ENCODE measurements at places on chromosomes 16 and 17. TPM values are rescaled to one million over a fixed set of nuclear protein-coding genes. Genes with fewer than 3 reads are reported as not detected.

- no peak for DNase-seq
Measured at GRCh38 chr17:38898812-38899348, 26.5 kb upstream of the LASP1NB start.

DNA sequence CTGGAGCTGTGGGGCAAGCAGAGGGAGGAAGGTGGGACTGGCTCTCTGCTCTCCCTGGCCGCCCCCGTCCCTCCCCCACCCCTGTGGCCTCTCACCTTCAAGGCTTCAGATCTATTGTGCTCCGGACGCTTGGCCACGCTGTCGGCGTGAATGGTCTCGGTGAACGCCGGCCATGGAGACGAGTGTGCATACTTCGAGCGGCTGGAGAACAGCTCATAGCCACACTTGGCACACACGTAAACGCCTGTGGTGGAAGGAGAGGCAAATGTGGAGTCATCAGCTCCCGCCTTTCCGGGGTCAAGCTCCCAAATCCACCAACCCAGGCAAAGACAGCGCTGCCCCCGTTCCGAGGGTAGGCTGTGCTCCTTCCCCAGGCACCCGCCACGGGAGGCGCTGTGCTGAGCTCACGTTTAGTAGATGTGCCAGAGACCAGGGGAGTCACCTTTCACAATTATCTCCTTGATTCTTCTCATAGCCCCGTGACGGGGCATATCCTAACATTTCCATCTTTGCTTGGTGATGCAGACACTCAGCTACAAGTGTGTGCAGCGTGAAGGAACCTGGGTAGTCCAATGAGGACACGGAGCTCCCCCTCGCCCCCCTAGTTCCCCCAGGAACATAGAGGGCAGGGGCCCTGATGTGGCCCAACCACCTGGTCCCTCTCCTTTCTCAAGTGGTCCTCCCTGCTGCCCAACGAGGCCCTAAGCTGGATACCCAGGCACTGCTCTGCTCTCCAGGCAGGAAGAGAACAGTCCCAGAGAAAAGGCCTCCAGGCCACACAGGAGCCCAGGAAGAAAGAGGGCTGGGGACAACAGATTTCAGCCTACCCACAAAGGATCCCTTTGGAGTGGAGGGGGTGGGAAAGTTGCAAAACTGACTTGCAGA, 1.6 kb downstream of the MSRB1 start:
- no peak for DNase-seq

DNA sequence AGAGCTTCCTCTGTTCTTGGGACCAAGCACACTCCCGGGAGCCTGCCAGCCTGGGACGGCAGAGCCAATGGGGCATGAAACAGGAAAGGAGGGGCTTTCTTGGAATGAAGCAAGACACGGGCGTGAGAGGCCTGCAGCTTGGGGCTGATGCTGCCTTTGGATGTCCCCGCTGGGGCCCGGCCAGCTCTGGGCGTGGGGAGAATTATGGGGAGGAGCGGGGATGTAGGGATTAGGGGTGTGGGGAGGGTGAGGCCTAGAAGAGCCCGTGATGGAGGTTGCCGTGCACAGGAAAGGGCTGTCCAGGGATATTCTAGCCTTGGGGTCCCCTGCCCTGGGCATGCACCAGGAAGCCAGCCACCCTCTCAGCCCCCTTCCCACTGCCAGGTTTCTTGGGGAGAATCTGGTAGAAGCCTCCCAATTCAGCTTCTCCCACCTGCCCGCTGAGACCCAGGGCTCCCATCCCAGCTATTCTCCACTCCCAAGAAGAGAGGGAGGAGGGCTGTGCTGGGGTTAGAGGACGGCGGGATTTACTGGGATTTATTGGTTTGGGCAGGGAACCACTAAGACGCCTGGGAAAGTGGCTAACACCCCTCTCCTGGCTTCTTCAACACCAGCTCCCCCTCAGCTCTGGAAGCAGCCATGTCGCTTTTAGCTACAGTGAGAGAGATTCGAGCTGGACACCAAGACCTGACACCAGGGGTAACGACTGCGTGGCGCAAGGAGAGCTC, 20.0 kb upstream of the NXPH3 start:
- DNase-seq = no peak

DNA sequence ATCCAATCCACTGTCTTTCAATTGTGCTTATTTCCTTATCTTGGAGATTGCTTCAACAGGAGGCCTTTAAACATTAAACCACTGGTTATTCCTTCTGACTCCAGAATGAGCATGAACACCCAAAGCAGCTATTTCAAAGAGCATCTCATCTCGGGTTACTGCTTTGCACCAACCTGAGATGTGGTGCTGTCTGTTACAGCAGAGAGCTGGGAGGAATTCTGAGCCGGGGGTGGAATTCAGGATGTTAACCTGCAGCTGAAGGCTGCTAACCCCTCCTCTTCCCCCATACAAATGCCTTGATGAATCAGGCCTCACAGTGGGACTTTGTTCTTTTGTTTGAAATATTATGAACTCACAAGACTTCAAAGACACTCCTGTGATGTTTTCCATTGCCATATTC, 113.1 kb downstream of the SHISA9 start:
- no peak for DNase-seq

DNA sequence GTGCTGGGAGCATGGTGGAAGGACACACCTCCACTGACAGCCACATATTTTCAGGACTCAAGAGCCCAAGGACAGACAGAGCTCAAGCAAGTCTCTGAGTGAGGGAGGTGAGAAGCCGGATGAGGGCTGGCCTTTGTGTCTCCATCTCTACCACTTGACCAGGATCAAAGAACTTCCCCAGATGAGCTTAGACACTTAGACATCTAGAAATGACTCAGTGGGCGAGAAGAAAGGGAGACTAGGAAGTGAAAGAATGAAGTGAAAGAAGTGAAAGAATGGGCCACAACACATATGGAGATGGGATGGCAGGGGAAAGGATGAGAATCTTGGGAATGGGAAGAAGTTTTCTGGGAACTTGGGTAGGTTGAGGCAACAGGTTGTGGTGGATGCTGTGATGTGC, 274.9 kb upstream of the CCL2 start:
- DNase-seq = no peak

GRCh38 chr17:1779571-1780131, 17.8 kb downstream of the SERPINF1 start:
- peak; percentile 90 for DNase-seq

DNA sequence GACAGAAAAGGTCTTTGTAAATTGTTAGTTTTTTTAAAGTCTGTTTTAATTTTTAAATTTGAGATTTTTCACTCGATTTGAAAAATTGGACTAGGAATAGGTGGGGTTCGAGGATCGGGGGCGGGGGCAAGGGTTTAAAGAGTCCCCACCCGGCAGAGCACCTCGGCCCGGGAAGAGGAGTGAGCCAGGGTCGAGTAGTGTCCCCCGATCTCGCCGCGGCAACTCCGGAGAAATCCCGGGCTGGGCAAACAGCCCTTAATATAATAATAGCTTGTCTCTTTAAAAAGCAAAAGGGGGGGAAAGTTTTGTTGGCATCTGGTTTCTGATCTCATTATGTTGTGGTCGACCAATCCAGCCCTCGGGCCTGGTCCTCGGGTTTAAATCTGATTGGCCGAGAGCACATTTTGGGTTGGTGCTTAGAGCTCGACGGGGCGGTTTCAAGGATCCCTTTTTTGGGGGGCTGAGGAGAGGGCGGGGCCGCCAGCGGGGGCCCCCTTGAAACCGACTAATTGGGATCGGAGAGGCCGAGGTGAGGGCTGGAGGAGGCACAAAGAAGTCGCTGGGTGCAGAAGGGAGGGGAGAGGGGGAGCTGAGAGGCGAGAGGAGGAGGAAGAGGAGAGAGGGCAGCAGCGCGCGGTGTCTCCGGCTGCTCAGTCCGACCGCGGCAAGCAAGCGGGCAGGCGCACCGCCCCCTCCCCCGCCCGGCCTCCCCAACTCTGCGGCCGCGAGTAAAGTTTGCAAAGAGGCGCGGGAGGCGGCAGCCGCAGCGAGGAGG, at the start of gene FZD2:
Gene FZD2 (plus strand): TSS at position 653 of the 775 bp plus-strand sequence. CDS start 205 bp downstream, outside the sequence.
- DNase-seq = peak; percentile 95

- no peak for DNase-seq
Measured at GRCh38 chr16:82509691-82510430, 116.9 kb upstream of the CDH13 start.

DNA sequence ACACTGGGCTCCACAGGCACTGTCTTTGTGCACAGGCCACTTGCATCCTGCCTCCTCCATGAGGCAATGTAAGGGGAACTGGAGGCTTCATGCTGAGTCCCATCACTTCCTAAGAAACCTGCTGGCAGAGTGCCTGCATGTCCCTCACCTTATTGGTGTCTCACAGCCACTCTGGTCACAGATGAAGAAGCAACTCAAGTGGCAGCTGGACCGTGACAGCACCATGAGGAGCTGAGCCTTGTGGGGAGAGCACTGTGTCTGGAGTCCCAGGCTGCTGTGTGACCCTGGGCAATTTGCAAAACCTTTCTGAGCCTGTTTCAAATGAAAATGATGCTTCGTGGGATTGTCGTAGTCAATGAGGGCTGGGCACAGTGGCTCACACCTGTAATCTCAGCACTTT, 19.5 kb downstream of the ANKRD40 start:
- DNase-seq = no peak

GRCh38 chr17:31435581-31435980, 44.1 kb downstream of the RAB11FIP4 start:
- no peak for DNase-seq

DNA sequence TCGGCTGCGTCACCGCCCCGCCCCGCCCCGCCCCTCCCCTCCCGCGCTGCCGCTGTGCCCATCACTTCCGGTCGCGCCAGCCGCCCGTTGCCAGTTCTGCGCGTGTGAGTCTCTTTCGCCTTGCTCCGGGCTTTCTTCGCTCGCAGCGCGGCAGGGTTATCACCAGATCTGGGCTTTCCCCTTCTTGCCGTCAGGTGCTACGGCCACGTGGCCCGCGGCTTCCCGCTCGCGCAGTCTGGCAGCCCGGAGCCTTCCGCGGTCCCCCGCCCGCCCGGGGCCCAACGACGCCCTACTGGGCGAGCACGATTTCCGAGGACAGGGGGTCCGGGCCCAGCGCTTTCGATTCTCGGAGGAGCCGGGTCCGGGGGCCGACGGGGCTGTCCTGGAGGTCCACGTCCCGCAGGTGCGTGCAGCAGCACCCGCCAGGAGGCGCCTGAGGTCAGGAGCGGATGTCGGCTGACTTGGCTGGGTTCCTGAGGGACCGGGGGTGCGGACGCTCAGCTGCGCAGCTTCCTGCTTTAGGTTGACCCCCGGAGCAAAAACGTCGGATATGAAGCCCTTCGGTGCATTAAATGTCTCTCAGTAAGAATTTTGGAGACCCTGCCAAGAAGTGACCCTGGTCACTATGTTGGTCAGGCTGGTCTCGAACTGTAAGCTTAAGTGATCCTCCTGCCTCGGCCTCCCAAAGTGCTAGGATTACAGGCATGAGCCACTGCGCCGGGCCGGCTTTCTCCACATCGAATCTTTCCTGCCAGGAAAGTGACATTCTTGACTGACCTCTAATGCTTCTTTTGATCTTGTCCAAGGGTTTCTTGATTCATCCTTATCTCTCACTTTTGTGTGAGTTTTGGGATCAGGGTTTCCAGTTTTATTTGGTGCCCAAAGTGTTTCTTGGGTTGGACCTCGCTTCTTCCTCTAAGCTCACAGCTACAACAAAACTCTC, at the start of gene METTL23:
Gene METTL23 (plus strand): TSS at position 64 of the 943 bp plus-strand sequence. CDS start 2,872 bp downstream, outside the sequence.
- DNase-seq = peak; percentile 69

DNA sequence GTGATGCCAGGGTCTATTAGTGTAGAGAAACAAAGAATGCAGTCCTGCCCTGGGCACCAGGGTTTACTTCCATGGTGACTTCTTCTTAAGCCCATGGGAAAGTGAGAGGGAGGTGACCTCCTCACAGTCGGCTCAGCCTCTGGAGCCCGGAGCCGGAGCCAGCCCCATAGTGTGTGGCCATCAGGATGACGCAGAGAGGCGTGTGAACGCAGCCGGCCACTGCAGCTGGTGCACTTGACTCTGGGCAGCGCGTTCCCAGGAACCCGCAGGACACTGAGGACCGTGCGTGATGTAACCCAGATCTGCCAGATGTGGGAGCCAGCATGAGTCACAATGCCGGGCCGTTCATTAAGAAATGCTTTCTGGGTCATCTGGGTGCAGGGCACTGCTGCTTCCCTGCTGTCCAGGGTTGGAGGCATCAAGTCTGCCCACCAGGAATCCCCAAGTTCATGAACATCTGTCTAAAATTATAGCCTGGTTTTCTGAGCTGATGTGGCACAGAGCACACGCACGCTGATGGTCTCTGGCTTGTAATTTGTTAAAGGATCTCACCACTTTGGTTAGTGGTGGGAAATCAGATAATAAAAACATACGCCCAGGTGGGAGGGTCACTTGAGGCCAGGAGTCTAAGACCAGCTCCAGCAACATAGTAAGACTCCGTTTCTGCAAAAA, 114.1 kb downstream of the PITPNC1 start:
- no peak for DNase-seq

DNA sequence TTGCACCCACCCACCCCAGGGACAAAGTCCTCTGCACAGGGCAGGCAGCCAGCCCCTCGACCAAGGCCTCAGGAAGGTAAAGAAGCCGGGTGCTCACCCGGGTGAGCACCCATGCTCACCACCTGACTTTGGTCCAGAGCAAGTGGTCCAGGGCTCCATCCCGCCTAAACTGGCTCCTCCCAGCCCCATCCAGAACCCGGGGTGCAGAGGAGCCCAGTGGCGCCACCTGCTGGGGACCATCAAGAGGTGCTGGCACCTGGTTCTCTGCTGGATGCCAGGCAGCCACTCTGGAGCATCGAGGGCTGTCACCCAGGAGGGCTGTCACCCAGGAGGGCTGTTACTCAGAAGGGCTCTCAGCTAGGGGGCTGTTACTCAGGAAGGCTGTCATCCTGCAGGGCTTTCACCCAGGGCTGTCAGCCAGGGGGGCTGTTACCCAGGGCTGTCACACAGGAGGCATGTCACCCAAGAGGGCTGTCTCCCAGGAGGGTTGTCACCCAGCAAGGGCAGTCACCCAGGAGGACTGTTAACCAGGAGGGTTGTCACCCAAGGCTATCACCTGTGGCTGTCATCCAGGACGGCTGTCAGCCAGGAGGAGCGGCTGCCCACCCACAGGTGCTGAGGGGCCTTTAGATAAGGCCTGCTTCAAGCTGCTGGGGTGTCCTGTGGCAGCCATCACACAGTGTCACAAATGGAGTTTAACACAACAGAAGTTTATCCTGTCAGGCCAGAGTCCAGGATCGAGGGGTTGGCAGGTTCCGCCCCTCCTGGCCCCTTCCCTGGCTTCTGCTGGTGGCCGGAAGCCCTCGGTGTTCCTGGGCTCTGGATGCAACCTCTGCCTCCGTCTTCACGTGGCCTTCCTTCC, 98.5 kb downstream of the TNFRSF13B start:
- DNase-seq = peak; percentile 70

- no peak for DNase-seq
Measured at GRCh38 chr17:39357986-39358385, 43.4 kb downstream of the FBXL20 start.

DNA sequence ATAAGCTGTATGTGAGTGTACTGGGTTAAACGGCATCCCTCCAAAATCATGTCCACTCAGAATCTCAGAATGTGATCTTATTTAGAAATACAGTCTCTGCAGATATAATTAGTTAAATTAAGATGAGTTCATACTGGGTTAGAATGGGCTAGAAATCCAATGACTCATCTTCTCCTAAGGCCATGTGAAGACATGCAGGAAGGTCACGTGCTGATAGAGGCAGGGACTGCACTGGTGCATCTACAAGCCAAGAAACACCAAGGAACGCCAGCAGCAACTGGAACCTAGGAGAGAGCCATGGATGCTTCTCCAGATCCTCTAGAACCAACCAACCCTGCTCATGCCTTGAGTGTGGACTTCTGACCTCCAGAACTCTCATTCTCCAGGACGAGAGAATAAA, 241.0 kb downstream of the XYLT1 start:
- no peak for DNase-seq

- DNase-seq = no peak
Measured at GRCh38 chr16:64771273-64771672, 350.6 kb downstream of the CDH11 start.

- DNase-seq = no peak
Measured at GRCh38 chr16:23146877-23147601, 2.2 kb downstream of the USP31 start.

Gene TOP2A
- 216 TPM for total RNA-seq

Gene CES3
- total RNA-seq = 3.0 TPM

Gene ZACN
- not detected for total RNA-seq

Gene SETD1A
- total RNA-seq = 31.4 TPM

Gene SCGB1C2
- not detected for total RNA-seq
